ENCODE measurements at places on chromosomes 2 and 18. TPM values are rescaled to one million over a fixed set of nuclear protein-coding genes. Genes with fewer than 3 reads are reported as not detected.

DNA sequence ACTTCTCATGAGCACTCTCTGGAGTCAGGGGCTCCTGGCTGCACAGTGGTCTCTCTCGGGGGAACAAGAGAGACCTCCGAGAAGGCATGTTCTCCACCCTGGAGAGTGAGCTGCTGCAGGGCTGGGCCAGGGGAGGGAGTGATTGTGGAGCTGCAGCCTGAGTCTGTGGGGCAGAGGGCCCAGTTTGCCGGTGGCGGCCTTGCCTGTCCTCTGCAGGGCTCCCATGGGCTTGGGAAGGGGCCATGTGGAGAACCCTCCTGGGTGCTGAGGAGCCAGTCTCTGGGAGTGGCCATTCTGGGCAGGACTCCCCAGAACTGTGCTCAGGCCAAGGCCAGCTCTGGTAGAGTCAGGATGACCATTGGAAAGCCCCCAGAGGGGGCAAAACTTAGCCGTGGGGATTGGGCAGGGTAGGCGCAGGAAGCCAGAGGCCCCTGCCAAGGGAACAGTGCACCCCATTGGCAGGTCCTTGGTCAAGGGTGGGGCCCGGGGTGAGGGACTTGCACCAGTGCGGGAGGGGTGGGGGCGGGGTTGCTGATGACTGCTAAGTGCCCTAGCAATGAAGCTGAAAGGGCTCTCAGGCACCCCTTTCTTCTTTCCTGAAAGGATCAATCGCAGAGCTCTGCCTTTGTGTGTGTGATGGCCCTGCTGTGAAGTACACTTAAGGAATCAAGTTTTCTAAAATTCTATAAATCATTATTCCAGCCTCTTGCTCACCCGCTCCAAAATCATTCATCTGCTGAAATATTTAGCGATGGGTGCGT lies 69.7 kb upstream of the BOD1L2 start:
- H3K4me3 ChIP-seq: no peak overlapping the region
- H3K4me1 ChIP-seq: no peaks in the 10 kb centered on the region
- H3K36me3 ChIP-seq: no peaks in the 10 kb centered on the region
- no peak overlapping the region for H3K27ac ChIP-seq
- DNase-seq: no peak

- H3K36me3 ChIP-seq: no peaks in the 10 kb centered on the region
- H3K27me3 ChIP-seq: no peaks in the 10 kb centered on the region
- H3K4me1 ChIP-seq: peaks cover 16% of the 10 kb centered on the region
- no peak overlapping the region for H3K4me3 ChIP-seq
These were observed 375.3 kb upstream of the KLHL29 start for GRCh38 chr2:23009545-23010149.

GRCh38 chr18:37689841-37690240 lies 124.2 kb upstream of the CELF4 start:
- H3K36me3 ChIP-seq: no peaks in the 10 kb centered on the region
- no peak overlapping the region for H3K27ac ChIP-seq
- no peak overlapping the region for H3K4me3 ChIP-seq
- no peaks in the 10 kb centered on the region for H3K27me3 ChIP-seq
- DNase-seq: no peak

DNA sequence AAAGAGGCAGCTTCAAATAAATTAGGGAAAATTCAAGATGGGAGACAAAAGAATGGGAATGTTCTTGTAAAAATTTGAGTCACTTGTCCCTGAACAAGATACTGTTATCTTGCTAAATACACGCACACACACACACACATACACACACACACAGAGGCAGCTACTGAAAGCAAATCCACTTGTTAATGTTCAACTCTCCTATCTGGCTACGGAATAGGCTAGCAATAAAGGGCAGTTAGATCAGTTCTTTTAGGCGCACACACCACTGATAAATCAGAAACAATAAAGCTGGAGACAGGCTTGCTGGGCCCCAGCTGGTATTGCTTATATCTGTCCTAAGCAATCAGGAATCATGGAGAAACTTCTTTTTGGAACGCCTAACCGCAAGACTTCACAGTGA lies 461.6 kb downstream of the BCL11A start:
- no peak overlapping the region for H3K4me3 ChIP-seq
- no peak for DNase-seq
- H3K36me3 ChIP-seq: no peaks in the 10 kb centered on the region
- no peaks in the 10 kb centered on the region for H3K4me1 ChIP-seq

DNA sequence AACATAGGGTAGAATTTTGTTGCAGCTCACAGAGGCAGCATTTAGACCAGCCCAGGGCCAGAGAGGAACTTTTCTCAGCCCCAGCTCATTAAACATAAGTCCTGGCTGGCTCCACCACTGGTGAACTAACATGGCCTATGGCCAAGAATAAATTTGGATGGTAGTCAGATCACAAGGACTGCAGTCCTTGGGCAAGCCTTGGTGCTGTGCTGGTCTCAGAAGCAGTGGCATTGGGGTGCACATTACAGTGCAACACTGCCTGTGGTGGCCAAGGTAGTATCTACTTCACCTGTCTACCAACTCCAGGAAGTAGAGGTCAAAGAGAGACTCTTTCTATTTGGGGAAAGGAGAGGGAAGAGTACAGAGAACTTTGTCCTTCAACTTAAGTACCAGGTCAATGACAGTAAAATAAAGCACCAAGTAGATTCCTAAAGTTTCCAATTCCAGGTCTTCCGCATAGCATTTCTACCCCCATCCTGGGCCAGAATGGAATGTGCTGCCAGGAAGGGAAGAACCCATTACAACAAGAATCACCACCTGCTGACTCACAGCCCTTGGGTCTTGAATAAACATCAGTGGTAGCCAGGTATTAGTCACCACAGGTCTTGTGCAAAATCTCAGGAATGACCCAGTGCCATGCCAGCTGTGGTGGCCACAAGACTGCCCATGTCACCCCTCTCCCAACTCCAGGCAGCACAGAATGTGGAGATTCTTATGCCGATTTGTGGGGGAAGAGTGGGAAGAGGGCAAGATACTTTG lies 155.4 kb upstream of the FSIP2 start:
- no peaks in the 10 kb centered on the region for H3K4me1 ChIP-seq
- no peaks in the 10 kb centered on the region for H3K27me3 ChIP-seq
- no peak overlapping the region for H3K27ac ChIP-seq
- H3K36me3 ChIP-seq: no peaks in the 10 kb centered on the region

DNA sequence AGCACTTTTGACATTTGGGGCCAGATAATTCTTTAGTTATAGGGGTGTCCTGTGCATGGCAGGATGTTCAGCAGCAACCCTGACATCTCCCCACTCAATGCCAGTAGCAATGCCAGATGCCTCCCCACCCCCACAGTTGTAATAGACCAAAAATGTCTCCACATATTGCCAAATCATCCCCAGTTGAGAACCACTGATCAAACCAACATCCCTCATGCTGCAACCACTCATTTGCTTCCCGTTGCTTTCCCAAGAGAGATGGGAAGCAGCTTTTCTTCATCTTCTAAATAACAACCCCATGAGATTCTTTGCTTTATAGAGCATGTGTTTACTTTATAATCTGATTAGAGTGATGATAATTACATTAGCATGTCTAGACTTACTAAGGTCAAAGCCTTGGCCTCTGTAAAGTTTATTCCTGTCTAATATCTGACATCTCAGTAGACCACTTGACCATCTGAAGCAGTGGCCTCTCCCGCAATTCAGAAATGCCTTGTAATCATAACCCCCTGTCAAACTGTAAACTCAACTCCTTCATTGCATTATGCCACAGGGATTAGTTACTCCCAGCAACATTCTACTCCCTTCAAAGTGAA lies 28.7 kb upstream of the C1D start:
- H3K4me1 ChIP-seq: no peaks in the 10 kb centered on the region
- DNase-seq: no peak
- no peak overlapping the region for H3K27ac ChIP-seq
- H3K27me3 ChIP-seq: no peaks in the 10 kb centered on the region

DNA sequence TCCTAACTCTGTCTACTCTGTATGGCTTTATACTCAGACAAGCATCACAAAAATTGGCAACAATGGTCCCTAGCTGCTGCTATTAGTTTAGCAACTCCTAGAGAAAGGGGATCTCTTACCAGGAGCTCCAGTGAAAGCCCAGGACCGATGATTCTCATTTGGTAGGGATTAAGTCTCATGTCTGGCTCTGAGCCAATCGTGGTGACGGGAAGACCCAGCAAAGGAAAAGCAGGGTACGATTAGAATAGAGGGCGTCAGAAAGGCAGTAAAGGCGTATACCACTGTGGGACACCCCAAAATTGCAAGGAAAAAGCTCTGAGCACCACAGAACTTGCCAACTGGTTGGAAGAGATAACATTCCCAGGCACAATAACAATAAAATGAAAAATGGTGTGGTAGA lies 129.5 kb downstream of the MTCL1 start:
- DNase-seq: no peak
- H3K27ac ChIP-seq: no peak overlapping the region
- H3K27me3 ChIP-seq: no peaks in the 10 kb centered on the region
- no peak overlapping the region for H3K4me3 ChIP-seq
- H3K4me1 ChIP-seq: peaks cover 30% of the 10 kb centered on the region

GALNT14 gene
- total RNA-seq: 0.80 TPM

LINC00305 gene
- total RNA-seq: not detected

KCNG2 gene
- not detected for total RNA-seq
